ENCODE measurements at places on chromosomes 5 and 9.

GRCh38 chr9:121305269-121305994 is 37.5 kb downstream of the GSN start:
- DNase-seq = no peak

DNA sequence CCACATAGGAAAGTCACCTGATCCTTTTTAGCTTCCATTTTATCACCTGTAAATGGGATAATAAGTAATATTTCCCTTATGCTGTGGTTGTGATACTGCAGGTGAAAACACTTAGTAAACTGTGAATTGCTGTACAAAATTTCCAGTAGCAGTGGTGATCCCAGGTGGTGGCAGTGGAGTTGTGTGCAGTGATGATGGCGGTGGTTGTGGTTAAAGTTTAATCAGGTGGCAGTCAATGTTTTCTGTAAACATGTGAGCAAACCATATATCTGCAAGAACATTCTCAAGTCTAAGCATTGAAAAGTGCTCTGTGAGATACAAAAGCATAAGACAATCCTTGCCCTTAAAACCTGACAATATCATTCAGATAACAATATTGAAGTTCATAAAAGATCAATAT is 480.2 kb downstream of the RASEF start:
- no peak for DNase-seq

DNA sequence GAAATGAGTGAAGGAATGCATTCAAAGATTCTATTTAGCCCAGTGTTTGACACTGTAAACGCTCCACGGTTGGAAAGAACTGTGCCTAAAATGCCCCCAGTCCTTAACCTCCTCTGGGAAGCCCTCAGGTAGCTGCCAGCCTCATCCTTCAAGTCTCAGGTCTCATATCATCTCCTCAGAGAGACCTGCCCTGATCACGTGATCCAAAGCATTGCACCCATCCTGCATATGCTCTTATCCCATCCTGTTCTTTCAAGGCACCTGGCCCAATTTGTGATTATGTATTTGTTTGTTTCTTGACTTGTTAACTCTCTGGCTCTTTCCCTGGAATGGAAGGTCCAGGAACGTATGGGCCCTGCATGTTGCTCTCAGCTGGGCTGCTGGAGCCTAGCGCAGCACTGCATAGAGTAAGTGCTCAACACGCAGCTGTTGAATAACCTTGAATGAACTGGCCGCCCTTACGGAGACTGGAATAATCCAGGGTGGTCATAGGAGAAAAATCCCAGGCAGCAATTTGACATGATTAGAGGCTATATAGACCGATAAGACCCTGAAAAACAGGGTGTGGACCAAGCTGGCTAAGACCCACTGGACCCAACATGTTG is 8.7 kb downstream of the C1QTNF2 start:
- DNase-seq = no peak

GRCh38 chr5:62631909-62632580 is 53.4 kb downstream of the LRRC70 start:
- no peak for DNase-seq

- no peak for DNase-seq
Observed at GRCh38 chr5:16536246-16536645, 70.6 kb upstream of the ZNF622 start.
